ENCODE measurements at places on chromosomes 3 and 15.
A peak's percentile ranks its signal among the peaks of the same experiment; 100 is the strongest.

DNA sequence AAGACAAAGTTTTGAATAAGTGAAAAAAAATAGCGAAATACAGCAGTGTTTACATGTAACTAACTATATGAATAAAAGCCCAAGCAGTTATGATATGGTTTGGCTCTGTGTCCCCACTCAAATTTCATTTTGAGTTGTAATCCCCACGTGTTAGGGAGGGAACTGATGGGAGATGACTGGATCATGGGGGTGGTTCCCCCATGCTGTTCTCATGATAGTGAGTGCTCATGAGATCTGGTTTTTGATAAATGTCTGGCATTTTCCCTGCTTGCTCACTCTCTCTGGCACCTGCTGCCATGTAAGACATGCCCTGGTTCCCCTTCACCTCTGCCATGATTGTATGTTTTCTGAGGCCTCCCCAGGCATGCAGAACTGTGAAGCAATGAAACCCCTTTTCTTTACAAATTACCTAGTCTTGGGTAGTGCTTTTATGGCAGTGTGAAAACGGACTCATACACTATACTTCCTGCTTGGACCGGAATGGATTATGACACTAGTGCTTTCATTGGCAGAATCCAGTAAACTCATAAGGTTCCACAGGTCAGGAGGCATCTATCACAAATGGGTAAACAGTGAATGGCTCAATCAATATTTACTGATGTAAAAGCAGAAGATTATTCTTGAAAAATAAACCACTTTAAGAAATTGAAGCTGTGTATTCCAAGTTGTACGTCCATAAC is 192.1 kb downstream of the CBLB start:
- peak; percentile 35 for DNase-seq

DNA sequence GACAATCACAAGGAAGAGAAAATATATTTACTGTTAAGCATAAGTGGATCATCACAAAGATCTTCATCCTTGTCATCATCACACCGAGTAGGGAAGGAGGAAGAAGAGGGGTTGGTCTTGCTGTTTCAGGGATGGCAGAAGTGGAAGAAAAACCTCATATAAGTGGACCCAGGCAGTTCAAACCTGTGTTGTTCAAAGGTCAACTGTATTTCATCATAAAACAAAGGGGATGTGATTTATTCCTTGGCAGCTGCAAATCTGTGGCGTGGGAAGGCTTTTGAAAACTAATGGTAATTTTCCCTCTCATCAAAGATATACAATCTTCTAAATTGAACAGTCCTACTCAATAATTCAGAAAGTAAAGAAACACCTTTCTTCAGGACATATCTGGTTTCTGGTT is 129.9 kb upstream of the ABI3BP start:
- no peak for DNase-seq

- no peak for DNase-seq
Measured at GRCh38 chr3:76367281-76367680, 581.9 kb upstream of the ZNF717 start.

GRCh38 chr15:62622775-62623174 is 419.8 kb upstream of the TPM1 start:
- DNase-seq = no peak

DNA sequence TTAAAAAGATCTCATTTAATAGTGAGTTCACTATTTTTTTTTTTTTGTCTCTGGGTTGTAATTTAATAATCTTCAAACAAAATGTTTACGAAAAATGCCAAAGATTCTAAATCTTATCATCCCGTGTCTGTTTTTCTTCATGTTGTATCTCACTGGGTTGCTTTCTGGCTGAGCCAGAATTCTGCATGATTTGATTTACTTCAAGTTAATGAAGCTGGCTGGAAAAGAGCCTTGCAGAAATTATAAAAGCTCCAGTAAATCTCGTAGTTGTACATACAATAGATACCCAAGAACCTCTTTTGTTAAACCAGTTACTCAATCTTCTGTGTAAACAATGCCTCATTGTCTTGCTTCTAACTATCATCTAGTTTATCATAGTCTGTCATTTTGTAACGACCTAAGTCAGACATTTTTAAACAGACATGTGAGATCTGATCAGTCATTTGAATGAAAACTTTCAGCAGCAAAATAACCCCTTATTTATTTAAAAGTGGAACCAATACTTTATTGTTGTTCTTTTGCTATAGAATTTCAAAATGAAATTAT is 249.0 kb downstream of the MCTP2 start:
- DNase-seq = no peak

DNA sequence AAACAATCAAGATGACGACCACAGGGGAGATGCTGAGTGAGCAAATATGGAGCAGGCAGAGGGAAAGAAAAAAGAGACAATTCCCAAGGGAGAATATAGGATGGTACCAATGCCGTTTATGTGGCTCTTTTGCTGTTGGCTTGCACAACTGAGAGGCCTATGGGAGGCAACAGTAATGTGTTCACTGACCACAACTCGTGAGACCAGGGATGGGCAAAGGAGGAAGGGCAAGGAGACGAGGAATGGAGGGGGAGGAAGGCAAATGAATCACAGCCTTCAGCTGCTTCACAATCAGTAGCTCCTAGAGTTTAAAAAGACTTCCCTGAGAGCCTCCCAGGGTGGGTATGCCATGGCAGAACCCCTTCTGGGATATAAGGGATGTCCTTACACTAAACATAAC is 131.5 kb downstream of the SLC9A9 start:
- DNase-seq = no peak

DNA sequence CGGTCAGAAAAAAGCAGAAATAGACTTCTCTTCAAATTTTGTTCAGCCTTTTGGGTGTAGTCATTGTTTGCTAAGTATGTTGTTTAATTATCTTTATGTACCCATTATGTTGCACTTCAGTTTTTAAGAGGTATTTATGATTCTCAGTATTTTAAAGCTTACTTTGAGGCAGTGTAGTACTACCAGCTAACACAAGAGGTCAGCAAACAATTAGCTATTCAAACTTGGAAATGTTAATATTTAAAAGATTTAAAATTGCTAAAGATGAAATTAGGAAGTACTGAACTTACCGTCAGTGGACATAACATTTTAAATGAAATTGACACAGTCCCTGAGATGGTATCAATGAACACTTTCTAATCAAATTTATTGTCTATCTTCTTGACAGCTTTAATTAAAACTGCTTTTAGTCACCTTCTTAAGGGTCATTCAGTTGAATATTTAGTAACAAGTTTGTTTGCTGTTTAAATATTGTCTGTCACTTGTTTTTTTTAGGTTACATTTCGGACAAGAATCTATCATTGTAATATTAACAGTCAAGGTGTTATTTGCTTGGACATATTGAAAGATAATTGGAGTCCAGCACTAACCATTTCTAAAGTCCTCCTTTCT is 28.1 kb downstream of the NKIRAS1 start:
- peak; percentile 7 for DNase-seq

- no peak for DNase-seq
Measured at GRCh38 chr3:101193957-101194356, 126.4 kb downstream of the IMPG2 start.

DNA sequence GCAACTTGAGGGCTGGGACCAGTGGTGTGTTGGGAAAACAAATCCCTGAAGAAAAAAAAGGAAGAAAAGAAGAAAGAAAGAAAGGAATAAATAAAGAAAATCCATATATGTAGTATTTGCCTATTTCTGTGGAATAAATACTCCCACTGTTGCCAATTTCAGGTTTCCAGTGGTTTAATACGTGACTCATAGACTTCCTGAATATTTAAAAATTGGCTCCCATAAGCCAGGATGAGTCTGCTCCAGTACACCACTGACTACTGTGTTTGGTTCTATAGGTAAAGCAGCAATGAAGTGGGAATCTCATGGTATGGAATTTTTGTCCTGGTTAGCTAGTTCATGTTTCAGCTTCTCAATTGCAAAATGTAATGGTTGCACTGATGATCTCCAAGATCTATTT is 31.6 kb downstream of the PYDC2 start:
- DNase-seq = no peak

- DNase-seq = no peak
Measured at GRCh38 chr3:139394116-139394515, 4.7 kb upstream of the COPB2 start.

GRCh38 chr15:98427321-98427720 is 221.0 kb upstream of the IGF1R start:
- DNase-seq = no peak

DNA sequence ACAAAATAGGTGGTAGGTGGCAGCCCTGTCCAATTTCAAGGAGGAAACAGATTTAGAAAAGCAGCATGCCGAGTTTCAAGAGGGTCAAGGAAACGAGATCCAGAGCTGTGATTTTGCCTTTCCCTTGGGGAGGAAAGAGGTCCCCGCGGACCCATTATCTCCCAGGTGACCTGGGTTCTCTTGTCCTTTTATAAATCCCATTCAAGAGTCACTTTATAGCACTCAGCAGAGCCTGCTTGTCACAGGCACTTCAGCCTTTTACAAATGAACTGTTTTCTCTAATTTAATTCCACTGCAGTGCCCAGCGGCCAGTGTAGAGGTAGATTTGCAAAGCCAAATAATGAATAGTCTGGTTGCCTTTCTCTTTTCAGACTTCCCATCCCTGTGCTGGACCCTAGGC is 99.9 kb downstream of the CD47 start:
- DNase-seq = no peak

- DNase-seq = peak; percentile 35
Measured at GRCh38 chr3:68088216-68088615, 433.8 kb upstream of the SUCLG2 start.

DNA sequence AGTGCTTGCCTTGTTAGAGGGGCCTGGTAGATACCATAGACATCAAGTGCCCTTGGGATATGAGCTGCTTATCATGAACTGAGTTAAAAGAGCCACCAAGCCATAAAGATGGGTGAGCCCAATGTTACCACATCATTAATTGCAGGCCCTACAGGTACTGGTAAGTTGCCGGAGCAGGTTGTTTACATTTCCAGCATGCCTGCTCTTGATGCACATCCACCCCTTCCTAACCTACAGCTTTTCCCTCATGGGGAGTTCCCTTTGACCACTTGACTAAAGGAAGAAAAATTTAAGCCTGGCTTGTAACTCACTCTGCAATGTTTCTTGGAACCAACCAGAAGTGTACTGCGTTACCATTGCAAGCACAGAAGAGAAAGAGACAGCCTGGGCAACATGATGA is 24.7 kb upstream of the ULK4 start:
- no peak for DNase-seq

GRCh38 chr15:43230640-43231115 is 9.9 kb upstream of the EPB42 start:
- no peak for DNase-seq

DNA sequence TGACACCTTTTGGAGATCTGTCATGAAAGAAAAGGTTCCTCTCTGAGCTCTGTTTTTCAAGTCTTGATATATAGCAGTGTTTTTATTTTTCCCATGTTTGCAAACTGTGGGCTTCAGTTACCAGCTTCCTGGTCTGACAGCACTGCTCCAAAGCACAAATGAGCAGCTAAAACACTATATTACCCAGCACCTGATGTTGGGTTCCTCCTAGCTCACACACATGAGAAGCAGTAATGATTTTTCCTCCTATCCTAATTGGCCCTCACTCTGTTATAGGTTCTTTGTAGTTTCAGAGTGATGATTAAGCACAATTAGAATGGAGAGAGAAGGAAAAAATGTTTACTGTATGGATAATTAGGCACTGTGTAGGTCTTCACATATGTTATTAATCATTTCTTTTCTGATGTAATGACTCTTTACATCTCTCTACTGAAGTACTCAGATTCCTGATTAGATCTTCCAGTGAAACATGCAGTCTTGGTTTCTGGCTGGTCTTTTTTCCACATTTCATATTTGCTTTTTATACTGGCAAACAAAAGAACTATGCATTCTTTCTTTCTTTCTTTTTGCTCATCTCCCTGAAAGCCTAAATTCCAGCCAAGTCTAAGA is 939.7 kb downstream of the NSUN3 start:
- no peak for DNase-seq

DNA sequence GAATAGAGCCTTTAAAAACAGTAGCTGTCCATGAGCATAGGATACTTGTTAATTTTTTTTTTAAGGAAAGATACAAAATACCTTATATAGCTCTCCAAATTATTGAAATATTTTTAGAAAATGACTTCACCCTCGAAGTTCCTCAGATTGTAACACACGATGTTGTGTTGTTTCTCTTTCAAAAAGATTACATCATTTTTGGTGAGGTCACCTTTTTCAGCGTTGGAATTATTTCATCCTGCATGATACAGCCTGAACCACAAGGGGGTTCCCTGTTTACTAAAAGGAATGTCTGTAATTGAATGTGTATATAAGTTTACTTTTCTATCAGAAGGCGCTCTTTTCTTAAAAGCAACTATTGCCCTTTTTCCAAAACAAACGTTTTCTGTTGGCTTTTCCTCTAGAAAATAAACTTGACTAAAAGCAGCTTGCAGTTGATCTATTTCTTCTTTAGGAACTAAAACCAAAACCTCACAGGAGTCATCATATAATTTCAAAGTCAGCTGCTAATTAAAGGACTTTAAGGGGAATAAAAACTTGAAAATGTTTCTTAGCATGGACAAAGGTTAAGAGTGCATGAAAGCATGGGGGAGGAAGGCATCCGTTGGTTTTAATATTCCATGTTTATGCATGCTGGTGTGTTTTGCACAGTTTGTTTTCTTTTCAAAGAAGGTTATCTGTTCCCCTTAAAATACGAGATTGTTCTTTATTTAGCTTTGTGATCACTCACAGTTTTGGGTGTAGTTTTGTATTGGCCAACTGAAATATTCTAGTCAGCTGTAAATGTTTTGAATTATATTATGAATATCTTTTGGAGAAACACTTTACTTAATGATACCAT is 29.4 kb downstream of the LYSMD4 start:
- DNase-seq = no peak

- no peak for DNase-seq
Measured at GRCh38 chr3:172606021-172606420, 82.8 kb upstream of the TNFSF10 start.

- no peak for DNase-seq
Measured at GRCh38 chr15:36734366-36734765, 154.9 kb downstream of the CDIN1 start.

- DNase-seq = no peak
Measured at GRCh38 chr15:52667597-52667996, 11.6 kb downstream of the ATOSA start.

DNA sequence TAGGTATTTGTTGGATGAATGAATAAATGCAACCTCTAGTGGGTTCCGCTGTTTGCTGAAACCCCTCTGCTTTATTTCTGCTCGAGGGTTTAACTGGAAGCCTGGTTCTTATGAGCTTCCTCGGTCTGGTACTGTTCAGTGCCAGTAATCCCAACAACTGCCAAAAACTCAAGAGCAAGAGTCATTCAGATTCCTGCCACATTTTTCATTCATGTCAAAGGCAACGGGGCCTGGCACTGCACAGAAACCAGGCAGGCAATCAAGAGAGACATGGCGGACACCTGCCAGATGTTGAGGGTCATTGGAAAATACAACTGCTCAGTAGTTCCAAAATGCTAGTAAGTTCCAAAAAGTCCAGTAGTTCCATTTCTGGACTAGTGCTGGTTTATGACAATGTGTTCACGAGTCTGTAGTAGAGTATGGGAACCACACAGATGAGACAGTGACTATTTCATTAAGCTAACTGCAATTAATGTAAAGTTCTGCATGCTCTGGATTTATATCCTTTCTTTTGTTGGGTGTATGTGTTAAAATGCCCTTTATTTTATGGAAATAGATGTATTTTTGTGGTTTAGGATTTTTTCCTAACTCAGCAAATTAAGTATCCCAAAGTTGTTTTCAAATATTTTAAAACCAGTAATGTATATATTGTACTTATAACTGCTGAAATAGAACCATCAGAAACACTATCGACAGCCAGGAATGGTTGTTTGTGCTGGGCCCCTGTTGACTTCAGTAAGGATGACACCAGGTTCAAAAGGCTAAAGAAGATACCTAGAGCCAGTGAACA is 22.7 kb upstream of the TMEM41A start:
- no peak for DNase-seq

All from activated CD4-positive, alpha-beta T cell treated with anti-CD3 and anti-CD28 coated beads, Interleukin-2, amount 50 U/mL, for 24 hours (primary cell).